ENCODE measurements at places on chromosomes 16 and 17. TPM values are rescaled to one million over a fixed set of nuclear protein-coding genes. Genes with fewer than 3 reads are reported as not detected.

DNA sequence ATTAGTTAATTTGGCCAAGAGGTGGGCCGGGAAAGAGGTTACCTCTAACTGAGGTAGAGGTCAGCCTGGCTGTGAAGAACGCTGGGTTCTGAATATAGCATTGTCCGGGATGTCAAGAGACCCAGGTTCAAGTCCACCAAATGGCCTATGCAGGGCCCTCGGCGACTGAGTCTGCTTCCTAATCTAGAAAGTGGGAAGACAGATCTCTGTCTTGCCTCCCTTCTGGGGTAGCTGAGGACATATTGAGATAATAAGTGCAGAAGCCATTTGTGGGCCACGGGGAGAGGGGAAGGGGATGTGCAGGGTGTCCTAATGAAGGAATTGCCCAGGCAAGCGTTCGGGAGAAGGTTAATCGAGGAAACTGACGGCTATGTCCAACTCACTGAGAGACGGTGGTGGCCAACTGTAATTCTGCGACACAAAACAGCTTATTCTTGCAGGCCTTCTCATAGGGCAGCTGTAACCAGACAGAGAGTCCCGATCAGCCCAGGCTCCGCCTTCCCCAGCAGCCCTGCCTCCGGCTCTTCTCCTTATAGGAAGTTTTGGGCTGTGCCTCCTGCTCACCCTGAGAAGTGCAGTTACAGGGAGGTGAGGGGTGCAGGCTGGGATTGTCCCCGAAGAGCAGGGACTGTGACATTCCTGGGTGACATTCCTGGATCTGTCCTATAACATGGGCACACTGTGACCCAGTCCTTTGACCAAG lies 15.9 kb downstream of the HASPIN start:
- no peak for DNase-seq

GRCh38 chr16:21703589-21704174 lies 39.9 kb downstream of the OTOA start:
- DNase-seq, result no peak

DNA sequence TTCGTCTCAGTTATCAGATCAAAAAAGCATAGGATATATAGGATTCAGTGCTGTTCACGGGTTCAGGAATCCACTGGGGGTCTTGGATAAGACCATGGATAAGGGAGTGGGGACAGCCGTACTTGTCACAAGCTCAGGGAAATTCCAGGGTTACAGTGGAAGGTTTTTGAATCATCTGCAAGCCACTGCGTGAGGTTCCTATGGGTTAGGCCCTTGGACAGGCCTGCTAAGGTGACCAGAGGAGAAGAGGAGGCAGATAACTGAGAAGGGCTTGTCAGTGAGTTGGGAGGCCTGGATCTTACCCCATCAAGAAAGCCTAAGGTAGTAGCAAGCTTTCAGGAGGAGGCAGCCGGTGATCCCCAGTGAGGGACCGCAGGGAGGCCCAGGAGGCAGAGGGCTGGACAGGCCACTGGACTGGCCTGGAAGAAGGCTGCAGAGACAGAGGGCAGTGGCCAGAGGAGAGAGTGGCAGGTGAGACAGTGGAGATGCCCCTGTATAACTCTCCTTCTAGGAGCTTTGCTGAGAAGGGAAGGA lies 27.3 kb downstream of the NGFR start:
- peak; percentile 48 for DNase-seq

- peak; percentile 22 for DNase-seq
Measured at GRCh38 chr16:49455991-49456745, 82.6 kb downstream of the C16orf78 start.

- DNase-seq, result peak; percentile 54
Measured at GRCh38 chr16:49464877-49465504, 91.4 kb downstream of the C16orf78 start.

DNA sequence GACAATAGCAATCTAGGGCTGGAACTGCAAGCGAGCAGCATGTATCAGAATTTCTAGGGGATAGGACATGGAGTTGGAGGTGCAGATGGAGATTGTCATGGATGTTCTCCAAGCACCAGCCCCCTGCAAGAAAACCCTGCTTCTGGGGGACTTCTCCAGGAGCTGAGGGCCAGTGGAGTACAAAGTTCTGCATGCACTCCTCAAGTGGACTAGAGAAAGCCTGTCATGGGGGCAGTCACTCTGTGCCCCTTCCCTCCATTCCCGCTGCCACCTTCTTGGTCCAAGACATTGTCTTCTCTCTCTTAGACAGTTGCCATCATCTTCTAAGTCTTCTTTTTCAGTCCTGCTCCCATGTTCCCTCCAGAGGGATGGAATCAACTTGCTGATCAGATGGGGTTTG lies 87.9 kb downstream of the AIPL1 start:
- no peak for DNase-seq

- DNase-seq, result no peak
Measured at GRCh38 chr17:82687375-82687861, 11.1 kb downstream of the RAB40B start.

- DNase-seq, result no peak
Measured at GRCh38 chr17:7354262-7354843, 603 bp upstream of the TMEM95 start.

DNA sequence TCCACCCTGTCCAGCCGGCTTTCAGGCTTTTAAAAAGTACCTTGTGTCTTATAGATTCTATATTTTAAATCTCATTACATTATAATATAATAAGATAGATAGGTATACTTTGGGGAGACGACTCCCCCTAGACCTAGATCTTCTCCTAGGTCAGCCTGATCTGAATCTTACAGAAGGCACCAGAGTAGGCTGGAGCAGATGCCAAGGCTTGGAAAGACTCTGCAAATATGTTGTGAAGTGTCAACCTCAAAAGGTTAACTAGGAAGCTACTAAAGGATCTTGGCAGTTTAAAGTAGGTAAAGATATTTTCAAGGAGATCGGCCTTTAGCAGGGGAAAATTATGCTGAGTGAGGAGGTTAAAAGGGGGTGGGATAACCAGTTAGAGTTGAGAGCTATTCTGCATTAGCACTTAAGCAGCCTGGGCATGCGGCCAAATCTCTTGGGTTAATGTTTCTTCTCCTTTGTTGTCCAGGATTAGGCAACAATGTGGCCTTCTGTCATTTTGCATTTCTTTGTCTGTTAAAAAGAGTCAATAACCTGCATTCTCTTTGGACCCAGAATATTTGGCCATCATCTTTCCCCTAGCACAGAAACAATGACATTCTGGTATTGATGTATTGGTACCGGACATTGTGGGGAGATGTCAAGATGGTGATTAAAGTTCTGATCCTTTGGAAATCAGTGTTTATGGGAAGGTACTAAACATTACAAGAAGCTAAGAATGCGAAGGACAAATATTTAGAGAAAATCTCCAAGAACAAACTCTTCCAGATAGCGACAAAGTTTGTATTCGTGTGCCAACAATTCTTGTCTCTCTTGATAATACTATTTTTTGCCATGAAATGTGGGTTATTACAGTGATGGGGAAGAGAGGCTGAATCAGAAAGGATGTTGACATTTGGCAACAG lies 51.2 kb upstream of the DHX40 start:
- peak; percentile 91 for DNase-seq

- DNase-seq, result peak; percentile 28
Measured at GRCh38 chr17:80393961-80394360, 21.0 kb upstream of the ENDOV start.

- no peak for DNase-seq
Measured at GRCh38 chr17:77306790-77307478, 166.2 kb downstream of the SEC14L1 start.

GRCh38 chr16:22300427-22301071 lies 3.3 kb downstream of the POLR3E start:
- peak; percentile 71 for DNase-seq

- DNase-seq, result no peak
Measured at GRCh38 chr17:67602974-67603373, 114.8 kb upstream of the NOL11 start.

DNA sequence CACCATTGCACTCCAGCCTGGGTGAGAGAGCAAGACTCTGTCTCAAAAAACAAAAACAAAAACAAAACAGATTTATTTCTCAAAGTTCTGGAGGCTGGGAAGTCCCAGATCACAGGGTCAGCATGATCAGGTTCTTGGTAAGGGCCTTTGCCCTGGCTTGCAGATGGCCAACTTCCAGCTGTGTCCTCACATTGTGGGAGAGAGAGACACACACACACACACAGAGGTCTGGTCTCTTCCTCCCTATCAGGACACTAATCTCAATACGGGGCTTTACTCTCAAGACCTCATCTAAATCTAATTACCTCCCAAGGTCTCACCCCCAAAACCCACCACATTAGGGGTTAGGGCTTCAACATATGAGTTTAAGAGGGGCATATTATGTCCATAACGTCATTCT lies 26.4 kb upstream of the TAOK1 start:
- no peak for DNase-seq

DNA sequence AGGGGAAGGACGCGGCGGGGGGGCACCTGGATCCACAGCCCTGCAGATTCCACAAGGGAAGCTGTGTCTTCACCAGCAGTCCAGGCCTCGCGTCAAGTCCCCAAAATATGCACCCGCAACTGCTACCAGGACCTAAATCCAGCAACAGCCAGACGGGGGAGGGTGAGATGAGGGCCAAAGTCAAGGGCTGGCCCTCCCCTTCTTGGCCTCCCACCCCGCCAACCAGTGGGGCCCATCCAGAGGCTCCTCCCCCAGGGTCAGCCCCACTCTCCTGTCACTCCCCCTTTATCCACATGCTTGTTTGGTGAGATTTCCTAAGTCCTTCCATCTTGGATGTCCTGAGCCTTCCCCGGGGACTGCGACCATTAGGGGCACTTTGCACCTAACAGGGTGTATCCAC lies 138.7 kb downstream of the ENGASE start:
- DNase-seq, result peak; percentile 49

RAMP2 gene
- 67.5 TPM for total RNA-seq

SOCS3 gene
- total RNA-seq, result 144 TPM

RSAD1 gene
- total RNA-seq, result 33.3 TPM

JPH3 gene
- total RNA-seq, result 0.22 TPM

CASKIN1 gene
- total RNA-seq, result 1.6 TPM

Data from sciatic nerve (tissue), 2 donors.